ENCODE measurements at places on chromosomes 16 and 17.

- DNase-seq, result no peak
Observed at GRCh38 chr17:17042851-17043460, 699 bp downstream of the MPRIP start.

DNA sequence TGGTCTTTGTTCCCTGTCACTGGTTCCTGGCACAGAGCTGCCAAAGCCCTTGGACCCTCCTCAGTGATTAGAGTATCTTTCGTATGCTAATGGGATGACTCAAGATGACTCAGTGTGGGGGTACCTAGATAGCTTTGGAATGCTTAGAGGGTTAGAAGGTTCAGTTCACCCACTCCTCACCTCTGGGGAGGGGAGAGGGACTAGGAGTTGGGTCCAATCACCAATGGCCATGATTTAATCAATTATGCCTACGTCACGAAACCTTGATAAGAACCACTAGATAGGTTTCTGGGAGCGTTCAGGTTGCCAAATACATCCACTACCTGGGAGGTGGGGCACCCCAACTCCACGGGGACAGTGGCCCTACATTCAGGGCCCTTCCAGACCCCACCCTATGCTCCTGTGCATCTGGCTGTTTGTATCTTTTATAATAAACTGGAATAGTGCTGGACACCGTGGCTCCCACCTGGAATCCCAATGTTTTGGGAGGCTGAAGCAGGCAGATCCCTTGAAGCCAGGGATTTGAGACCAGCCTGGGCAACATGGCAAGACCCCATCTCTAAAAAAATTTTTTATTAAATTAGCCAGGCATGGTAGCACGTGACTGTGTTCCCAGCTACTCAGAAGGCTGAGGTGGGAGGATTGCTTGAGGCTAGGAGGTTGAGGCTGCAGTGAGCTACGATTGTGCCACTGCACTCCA is 29.2 kb upstream of the LITAF start:
- DNase-seq, result no peak

DNA sequence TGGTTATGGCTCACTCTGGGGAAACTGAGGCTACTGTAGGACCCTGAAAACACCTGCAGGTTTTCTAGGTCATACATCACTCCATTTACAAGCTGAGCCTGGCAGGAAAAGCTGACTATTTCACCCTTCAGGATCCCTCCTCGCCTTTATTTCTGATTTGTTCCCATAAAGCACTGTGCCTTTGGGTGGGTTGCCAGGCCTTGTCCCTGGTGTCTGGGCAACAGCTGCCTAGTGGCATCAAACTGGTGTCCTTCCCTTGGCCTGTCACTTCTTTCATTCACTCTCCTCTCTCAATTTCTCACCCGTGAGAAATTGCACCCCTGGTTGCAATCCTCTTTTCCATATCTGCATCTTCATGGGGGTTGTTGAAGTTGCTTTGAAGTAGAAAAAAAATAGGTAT is 1.6 kb downstream of the MYL4 start:
- no peak for DNase-seq

DNA sequence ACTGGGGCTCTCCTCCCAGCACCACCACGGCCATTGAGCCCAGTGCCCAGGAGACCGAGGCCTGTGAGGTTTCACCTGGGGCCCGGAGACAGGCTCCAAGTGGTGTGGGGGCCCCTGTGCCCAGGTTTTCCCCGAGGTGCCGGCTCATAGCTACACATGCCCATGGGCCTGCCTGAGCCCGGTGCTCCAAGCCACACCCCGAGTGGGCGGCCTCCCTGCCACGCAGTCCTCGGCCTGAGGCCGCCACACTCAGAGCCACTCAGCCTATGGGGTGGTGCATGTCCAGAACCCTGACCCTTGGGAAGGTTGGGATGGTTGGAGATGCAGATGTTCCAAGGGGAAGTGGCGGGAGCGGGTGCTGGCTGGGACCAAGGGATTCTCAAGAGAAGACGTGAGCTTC is 24.1 kb downstream of the JPH3 start:
- no peak for DNase-seq

GRCh38 chr17:77330602-77331081 is 189.9 kb downstream of the SEC14L1 start:
- no peak for DNase-seq

DNA sequence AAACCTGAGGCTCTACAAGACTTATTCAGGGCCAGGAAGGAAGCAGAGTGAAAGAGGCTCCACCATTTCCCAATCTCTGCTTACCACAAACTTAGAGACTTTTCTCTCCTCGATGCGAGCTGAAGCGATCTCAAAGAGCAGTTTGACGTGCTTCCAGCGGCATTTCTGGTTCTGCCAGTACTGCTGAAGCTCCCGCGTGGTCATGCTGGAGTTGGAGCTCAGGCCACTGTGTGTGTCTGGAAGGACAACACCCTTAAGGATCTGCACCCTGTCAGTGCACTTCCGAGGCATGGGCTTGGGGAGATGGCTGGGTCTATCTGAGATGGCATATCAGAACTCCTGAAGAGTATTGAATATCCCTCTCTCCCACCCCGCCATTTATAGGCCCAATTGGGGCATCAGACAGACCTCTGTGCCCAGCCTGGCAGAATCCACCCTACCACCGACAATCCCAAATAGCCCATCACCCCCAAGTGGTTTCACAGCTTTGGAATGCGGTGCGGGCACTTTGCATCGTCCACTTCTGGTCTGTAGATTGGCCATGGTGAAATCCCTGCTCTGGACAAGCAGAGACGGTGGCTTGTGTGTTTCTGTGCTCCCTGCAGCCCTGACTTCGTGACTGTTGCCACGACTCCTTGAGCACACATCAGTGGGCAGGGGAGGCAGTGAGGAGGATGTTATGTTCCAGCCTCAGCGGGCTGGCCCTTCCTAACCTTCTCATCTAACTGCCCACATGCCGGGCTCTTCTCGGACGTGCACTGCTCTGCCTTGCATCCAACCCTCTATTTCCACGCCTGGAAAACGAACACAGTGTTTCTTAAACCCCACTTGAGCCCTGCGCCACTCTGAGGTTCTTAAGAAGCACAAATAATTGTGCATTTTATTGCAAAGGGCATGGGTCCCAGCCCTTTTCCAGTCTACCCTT is 5.2 kb downstream of the SNX20 start:
- no peak for DNase-seq

- DNase-seq, result no peak
Observed at GRCh38 chr16:52547004-52547833, at the start of gene TOX3. TOX3 (minus strand) TSS chr16:52547143; CDS start chr16:52546723, 420 bp downstream.

DNA sequence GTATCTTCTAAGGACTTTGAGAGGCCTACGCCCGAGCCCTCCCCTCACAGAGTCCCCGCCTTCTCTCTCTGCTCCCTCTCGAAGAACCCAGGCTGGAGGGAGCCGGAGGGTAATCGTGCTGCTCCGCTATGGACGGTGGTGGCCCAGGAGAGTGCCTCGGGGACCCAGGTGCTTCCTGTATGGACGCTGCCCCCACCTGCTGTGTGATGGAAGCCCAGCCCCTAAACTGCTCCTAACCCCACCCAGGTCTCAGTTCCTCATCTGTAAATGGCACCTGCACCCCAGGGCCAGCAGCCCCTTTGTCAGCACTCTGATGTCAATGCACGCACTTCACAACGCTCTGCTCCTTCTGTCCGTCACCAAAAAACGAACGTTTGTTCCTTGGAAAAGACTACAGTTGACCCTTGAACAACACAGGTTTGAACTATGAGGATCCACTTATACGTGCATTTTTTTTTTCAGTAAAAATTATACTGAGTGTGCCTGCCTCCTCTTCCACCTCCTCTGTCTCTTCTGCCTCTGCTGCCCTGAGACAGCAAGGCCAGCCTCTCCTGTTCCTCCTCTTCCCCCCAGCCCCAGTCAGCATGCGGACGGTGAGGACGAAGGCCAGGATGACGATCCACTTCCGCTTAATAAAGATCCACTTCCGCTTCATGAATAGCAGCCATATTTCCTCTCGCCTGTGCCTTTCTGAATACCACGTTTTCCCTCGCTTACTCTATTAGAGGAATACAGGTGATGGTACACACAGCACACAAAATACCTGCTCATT is 118.3 kb downstream of the BANP start:
- DNase-seq, result no peak

- no peak for DNase-seq
Observed at GRCh38 chr17:62578757-62579487, 48.5 kb upstream of the MRC2 start.

- DNase-seq, result no peak
Observed at GRCh38 chr16:76226011-76226410, 51.2 kb upstream of the CNTNAP4 start.

GRCh38 chr17:69555056-69555455 is 140.6 kb downstream of the MAP2K6 start:
- DNase-seq, result no peak

DNA sequence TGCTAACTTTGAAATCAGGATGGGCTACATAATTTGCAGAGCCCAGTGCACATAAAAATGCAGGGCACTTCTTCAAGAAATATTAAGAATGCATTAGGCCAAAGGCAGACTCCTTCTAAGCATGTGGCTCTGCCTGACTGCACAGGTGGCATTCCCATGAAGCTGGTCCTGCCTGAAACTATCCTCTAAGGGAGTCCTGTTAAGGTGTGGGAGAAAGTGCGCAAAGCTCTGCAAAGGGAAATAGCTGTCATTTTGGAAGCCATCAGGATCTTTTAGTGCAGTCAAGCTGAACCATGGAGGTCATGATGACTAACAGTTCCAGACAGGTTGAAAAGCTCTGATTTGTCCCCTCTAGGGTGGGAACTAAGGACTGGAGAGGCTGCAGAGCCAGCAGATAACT is 41.9 kb upstream of the CRHR1 start:
- no peak for DNase-seq

DNA sequence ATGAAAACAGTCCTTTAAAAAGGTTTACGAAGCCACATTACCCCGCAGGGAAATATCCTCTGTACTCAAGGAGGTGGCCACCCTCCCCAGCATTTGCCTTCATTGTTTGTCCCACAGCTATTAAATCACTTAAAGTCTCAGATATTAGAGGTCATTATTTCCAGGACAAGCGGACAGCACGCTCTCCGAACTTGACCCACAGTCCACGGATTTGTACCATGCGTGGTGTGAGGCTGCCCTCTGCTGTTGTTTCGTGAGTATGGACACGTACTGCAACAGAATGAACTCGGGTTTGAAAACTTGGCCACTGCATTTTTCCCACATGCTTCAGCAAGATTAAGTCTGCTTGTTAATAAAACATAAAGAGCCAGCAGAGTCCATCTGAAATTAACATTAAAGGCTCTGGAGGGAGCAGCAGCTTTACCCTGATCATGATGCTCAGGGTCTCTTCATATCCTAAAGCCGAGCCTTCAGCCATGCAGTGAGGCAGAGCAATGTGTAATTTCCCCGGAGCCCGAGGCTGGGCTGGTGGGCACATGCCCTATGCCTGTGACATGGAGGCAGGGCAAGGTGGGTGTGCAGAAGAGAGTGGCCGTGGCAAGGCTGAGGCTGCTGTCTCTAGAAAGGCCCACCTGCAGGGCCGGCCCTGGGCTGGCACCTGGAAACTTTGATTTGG is 19.7 kb downstream of the MEAK7 start:
- DNase-seq, result no peak

- DNase-seq, result no peak
Observed at GRCh38 chr16:28923652-28924398, 1.2 kb downstream of the RABEP2 start.

DNA sequence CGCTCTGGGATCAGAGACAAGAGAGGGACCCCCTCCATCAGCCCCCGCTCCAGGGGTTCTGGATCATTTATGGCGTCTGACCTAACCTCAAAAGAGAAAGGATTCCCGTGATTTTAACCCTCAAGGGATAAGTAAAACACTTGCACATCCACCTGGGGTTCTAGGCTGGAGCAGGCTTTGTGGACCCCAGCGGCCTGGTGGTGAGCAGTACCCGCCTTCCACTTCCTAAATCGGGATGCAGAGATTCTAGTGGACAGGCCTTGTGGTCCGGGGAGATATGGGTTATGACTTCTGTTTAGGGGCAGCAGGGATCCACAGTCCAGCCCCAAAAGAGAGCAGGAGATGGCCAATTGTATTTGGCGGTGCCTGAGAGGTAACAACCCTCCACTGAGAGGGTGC is 684 bp upstream of the PITPNM3 start:
- DNase-seq, result no peak

Measured in NCI-H2029 treated with DMSO at 0.1 percent for 48 hours (cell line).